ENCODE measurements at places on chromosomes 7 and 10.

DNA sequence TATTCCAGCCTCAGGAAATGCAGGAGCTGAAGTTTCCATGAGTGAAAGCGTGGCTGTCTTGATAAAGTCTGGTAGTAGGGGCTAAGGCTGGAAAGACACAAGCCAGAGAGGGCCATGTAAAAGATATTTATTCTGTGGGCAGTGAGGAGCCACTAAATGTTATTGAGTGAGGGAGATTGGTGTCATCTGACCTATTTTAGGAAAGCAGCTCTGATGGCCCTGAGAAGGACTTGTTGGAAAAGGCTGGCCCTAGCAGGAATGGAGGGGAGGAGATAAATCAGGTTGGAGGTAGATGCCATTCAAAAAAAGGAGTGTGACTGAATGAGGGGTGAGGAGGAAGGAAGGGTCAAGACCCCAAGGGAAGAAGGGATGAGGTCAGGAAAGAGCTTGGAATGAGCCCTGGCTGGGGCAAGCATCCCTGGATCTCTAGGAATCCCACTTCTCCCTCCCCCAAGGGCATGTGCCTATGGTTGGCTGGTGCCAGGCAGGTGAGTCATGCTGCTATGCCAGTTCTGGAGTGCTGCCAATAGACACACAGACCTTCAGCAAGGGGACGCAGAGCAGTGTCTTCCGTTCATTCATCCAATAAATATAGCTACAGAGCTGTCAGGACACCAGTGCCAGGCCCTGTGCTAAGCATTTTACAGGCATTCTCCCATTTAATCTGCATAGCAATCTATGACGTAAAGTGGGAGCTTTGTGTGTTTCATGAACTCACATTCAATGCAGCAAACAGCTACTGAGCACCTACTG is 2.0 kb downstream of the ANKRD2 start:
- peak; percentile 97 for DNase-seq

GRCh38 chr7:139771001-139771956 is 6.5 kb downstream of the HIPK2 start:
- DNase-seq = peak; percentile 92

DNA sequence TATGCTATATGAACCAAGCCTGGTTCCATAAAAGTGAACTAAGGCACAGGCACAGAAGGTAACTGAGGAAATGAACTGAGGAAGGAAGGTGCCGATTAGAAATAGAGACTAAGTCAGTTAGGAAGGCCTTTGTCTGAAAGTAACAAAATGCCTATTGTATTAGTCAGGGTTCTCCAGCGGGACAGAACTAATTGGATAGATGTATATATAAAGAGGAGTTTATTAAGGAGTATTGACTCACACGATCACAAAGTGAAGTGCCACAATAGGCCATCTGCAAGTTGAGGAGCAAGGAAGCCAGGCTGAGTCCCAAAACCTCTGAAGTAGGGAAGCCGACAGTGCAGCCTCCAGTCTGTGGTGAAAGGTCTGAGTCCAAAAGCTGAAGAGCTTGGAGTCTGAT is 13.9 kb upstream of the PLXNA4 start:
- DNase-seq = peak; percentile 48

- DNase-seq = no peak
Measured at GRCh38 chr10:50567384-50567783, 56.4 kb downstream of the SGMS1 start.

DNA sequence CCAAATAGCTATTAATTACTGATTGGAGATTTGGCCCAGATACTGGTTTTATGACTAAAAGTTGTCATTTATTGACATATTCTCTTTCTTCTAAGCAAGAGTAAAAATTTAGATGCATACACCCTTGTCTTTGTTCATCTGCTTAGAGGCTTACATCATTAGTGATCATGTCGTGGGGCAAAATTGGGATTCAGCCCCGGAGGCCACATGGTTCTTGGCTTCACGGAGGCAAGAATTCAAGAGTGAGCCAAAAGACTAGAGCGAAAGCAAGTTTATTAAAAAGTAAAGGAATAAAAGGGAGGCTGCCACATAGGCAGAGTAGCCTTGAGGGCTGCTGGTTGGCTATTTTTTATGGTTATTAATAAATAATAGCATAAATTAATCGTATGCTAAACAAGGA is 41.1 kb downstream of the MINPP1 start:
- no peak for DNase-seq

DNA sequence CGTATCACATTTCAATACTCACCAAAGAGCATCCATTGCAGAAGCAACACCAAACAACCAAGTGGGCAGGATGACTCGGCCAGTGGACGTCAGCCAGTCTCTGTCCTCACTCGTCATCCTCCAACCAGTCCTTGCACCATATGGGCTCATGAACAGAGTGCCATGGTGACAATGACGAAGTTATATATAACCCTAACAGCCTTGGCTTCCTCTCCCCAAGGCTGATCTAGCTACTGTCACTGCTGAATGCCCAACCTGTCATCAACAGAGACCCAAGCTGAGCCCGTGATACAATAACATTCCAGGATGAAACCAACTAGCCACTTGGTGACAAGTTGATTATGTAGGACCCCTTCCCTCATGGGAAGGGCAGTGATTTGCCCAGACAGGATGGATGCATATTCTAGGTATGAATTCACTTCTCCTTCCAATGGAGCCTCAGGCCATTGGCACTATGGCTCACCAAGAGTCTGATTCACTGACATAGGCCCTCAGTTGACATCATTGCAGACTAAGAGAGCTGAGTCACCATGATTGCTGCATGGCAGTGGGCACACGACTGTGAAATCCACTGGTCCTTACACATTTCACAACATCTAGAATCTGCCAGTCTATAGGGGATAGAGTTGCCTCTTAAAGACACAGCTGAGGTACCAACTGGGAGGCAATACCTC is 26.3 kb upstream of the PPIF start:
- DNase-seq = peak; percentile 92

DNA sequence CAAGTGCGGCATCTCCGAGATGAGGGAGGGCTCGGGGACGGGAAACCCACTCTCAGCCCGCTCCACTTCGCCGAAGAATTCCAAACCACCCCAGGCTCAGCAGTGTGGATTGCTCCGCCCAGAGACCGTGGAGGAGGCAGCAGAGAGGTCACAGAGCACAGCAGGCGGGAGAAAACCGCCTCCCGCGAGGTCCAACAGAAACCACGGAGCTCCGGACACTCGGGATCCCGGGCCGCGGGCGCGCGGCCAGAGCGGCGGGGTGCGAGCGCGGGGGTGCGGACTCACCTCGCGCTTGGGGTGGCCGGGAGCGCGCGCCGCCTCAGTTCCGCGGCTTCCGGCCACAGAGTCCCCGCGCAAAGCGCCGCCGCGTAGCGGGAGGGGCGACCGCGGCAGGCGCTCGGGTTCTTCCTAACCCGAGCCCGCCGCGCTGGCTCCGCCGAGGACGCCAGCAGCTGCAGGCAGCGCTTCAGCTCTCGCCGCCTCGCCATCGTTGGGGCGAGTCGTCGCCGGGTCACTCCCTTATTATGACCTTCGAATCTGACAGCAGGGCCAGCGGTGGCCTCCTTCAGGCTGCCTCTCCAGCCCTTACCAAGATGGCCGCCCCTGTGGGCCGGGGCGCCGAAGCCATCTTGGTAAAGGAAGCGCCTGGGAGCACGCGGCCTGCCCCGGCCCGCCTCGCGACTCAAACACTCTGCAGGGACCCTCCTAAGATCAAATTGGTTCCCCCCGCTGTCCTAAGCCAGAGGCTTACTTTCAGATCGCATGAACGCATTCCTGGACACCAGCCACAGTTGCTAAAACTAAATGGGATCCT is at the start of gene NAPEPLD:
TSS of gene NAPEPLD (minus strand) at position 106 of the 814 bp plus-strand sequence. CDS start 20,323 bp downstream, outside the sequence.
- DNase-seq = peak; percentile 83

DNA sequence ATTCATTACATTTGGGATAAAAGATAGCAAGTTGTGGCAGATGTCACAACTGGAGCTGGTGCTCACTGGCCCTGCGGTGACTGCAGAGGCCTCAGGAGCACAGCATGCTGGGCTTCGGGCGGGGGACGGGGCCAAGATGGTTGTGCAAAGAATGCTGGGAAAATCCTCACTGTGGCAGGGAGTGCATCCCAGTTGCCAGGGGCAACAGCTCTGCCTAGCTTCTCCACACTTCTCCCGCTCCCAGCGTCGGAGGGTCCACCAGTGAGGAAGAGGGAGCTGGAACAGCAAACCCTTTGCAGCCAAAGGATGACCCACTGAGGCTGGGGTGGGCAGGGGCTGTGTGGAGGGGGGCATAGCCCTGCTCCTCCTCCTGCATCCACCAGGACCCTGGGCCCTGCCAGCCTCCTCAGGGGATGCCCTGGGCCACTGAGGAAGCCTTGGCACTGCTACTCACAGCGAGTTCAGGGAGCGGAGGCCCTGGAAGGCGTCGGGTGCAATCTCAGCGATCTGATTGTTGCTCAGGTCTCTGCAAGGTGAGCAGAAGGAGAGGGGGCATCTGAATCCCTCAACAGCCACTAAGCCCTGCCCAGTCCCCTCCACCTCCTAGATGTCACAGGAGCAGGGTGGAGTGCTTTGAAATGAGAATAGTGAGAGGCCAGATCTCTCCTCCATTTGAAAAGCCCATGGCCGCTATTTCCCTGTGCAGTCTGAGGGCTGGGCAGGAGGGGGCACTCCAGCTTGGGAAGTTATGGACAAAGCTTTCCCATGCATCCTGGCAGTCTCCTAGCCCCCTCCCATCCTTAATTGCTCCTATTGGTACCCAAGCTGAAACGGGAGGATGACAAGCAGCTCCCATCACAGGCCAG is 126.5 kb downstream of the SLIT1 start:
- DNase-seq = no peak

GRCh38 chr10:91591797-91592174 is 41.1 kb downstream of the PPP1R3C start:
- DNase-seq = no peak

- no peak for DNase-seq
Measured at GRCh38 chr10:60896033-60896432, 48.0 kb downstream of the RHOBTB1 start.

DNA sequence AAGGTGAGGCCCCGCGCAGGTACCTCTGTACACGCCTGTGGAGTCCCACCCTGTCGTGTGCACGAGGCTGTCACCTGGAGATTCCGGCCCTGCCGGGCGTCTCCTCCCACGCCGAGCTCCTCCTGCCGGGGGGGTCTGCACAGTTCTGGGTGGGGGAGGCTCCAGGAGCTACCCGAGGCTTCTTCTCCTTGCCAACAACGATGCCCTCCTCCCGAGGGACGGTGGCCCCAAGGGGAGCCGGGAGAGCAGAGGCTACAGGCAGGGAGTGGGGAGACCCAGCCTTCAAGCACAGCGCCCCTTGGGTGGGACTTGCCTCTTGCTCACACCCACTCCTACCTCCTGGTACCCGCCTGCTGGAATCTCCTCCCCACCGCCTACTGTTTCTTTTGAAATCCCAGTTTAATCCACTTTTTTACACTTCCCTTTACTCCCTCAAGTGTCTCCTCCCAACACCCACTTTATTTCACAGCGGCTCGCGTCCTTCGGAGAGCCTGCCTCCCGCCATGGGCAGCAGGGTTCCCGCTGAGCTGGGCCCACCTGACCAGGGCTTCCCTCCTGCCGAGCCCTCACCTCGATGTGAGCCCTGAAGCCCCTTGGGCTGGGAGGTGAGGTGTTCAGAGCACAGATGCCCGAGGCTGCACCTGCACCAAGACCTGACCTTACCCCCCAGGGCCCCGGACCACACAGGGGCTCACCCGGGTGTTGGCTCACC is 338.1 kb downstream of the DNAJB6 start:
- no peak for DNase-seq

GRCh38 chr10:58265249-58265648 is 2.4 kb downstream of the IPMK start:
- no peak for DNase-seq

DNA sequence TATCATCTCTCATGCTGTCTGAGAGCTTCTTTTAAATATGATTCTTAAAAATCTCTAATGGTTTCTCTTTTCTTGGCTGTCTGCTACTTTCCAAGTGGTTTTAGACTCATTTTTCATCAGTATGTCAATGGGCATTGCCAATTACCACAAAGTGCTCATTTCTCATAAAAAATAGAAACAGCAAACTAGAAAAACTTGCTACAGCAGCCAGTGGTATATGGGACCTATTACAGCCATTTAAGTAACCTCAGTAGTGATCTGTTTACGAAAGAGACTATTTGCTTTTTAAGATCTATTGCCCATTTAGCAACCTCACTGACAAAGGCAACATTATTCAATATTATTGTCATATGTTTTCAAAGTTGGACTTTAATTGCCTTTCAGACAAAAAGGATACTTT is 207.1 kb upstream of the RHOBTB1 start:
- DNase-seq = no peak

- DNase-seq = peak; percentile 57
Measured at GRCh38 chr7:30612658-30613265, 18.1 kb downstream of the GARS1 start.

GRCh38 chr10:46077141-46077554 is 31.1 kb upstream of the MSMB start:
- no peak for DNase-seq

GRCh38 chr7:35909870-35910357 is 109.1 kb downstream of the SEPTIN7 start:
- no peak for DNase-seq

DNA sequence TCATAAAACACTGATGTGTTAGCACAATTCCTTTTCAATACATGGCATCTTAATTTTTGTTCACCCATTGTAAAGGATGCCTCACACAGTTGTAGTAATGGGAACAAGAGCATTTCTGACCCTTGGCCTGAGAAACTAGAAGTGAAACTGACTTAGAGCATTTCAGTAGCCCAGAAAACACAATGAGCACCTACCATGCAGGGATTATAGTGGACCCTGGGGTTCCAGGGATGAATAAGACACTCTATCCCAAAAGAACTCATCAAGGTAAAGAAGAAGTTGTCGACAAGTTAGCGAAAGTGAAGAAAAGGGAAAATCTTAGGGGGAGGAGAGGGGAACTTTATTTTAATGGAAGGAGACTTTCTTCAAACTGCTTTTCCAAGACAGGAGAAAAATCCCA is 125.6 kb downstream of the NT5C2 start:
- DNase-seq = no peak

- no peak for DNase-seq
Measured at GRCh38 chr10:4894335-4894734, 68.3 kb downstream of the AKR1E2 start.

- no peak for DNase-seq
Measured at GRCh38 chr10:68705548-68705947, 15.5 kb upstream of the CCAR1 start.

DNA sequence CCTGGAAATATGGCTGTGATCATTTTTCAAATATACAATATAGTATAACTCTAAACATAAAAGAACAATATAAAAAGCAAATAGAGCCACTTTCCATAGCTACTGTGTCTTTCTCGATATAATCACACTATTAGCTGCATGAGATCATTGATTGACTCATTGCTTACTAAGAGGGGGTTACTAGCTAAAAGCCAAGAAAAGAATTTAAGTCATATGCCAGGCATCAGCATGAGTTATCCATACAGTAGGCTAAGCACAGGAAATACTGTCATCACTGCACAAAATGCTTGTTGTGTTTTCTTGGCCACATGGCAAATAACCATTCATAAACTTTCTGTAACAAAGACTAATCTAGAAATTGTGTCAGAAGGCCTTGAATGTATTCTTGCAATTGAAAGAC is 18.8 kb upstream of the ABCB5 start:
- DNase-seq = peak; percentile 86

- DNase-seq = no peak
Measured at GRCh38 chr7:55206235-55207029, 158.7 kb upstream of the LANCL2 start.

GRCh38 chr7:151745706-151746105 is 131.2 kb downstream of the PRKAG2 start:
- no peak for DNase-seq

GRCh38 chr7:77866786-77867536 is 68.4 kb downstream of the PHTF2 start:
- DNase-seq = peak; percentile 10

GRCh38 chr10:44006771-44007170 is 358.1 kb upstream of the ZNF32 start:
- DNase-seq = no peak

- no peak for DNase-seq
Measured at GRCh38 chr10:44352316-44353127, 32.4 kb downstream of the CXCL12 start.
